Renal pelvis (tissue), 12 donors: ENCODE measurements at places on chromosomes 13 and 19. TPM values are rescaled to one million over a fixed set of nuclear protein-coding genes. Genes with fewer than 3 reads are reported as not detected.

Gene FXYD7
- 1.3 TPM for polyA plus RNA-seq

Gene TTC9B
- not detected for polyA plus RNA-seq

Gene IFNL1
- not detected for polyA plus RNA-seq

Gene ANKLE1
- 1.9 TPM for polyA plus RNA-seq

Gene SOHLH2
- polyA plus RNA-seq: 1.6 TPM

Gene RYR1
- 6.6 TPM for polyA plus RNA-seq

Gene ONECUT3
- 0.03 TPM for polyA plus RNA-seq

Gene C1QTNF9
- polyA plus RNA-seq: 0.30 TPM

Gene DCAF15
- 40.6 TPM for polyA plus RNA-seq

Gene LIM2
- polyA plus RNA-seq: 0.60 TPM

Gene PROSER1
- 46.1 TPM for polyA plus RNA-seq

Gene CEACAM1
- 7.7 TPM for polyA plus RNA-seq

Gene PLEKHG2
- 81.8 TPM for polyA plus RNA-seq

Gene SULT2A1
- 1.6 TPM for polyA plus RNA-seq

Gene POU4F1
- polyA plus RNA-seq: 0.10 TPM

Gene PSG2
- not detected for polyA plus RNA-seq

Gene SLC10A2
- polyA plus RNA-seq: 1.2 TPM

Gene GJA3
- 12.3 TPM for polyA plus RNA-seq

Gene KLHL1
- polyA plus RNA-seq: 0.78 TPM

Gene TMEM190
- polyA plus RNA-seq: 0.41 TPM

Gene FAM216B
- polyA plus RNA-seq: 0.03 TPM

Gene SLC25A41
- polyA plus RNA-seq: 2.4 TPM

Gene ZNF616
- polyA plus RNA-seq: 18.4 TPM

Gene PVR
- polyA plus RNA-seq: 41.1 TPM

Gene SLC7A9
- 19.0 TPM for polyA plus RNA-seq

Gene RABAC1
- 82.6 TPM for polyA plus RNA-seq

Gene NDUFA13
- polyA plus RNA-seq: 374 TPM
